ENCODE measurements at places on chromosomes 7 and 10.

DNA sequence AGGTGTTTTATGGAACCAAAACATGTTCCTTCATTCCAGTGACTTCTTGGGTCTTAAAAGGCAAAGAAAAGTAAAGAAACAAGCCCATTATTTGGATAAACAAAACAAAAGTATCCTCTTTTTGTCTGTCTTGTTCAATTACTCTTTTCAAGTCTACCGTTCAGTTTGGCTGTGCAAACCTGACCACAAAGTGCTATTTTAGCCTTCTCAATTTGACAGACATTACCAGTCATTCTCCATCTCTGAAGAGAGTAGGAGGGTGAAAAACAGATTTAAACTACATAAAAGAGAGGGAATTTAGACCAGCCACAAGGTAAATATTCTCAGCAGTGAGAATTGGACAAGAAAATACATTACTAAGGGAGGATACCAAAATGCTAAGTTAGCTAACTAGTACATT is 145.2 kb downstream of the GRM3 start:
- no peak overlapping the region for H3K27ac ChIP-seq
- H3K36me3 ChIP-seq, result no peaks in the 10 kb centered on the region

GRCh38 chr7:84985073-84985784 is 201.6 kb downstream of the SEMA3D start:
- no peak for DNase-seq
- H3K4me3 ChIP-seq, result no peak overlapping the region
- no peaks in the 10 kb centered on the region for H3K27me3 ChIP-seq
- no peak overlapping the region for H3K27ac ChIP-seq

GRCh38 chr10:70649526-70649925 is 22.8 kb upstream of the ADAMTS14 start:
- H3K4me1 ChIP-seq, result no peaks in the 10 kb centered on the region
- no peaks in the 10 kb centered on the region for H3K27me3 ChIP-seq
- no peaks in the 10 kb centered on the region for H3K36me3 ChIP-seq
- no peak overlapping the region for H3K4me3 ChIP-seq

DNA sequence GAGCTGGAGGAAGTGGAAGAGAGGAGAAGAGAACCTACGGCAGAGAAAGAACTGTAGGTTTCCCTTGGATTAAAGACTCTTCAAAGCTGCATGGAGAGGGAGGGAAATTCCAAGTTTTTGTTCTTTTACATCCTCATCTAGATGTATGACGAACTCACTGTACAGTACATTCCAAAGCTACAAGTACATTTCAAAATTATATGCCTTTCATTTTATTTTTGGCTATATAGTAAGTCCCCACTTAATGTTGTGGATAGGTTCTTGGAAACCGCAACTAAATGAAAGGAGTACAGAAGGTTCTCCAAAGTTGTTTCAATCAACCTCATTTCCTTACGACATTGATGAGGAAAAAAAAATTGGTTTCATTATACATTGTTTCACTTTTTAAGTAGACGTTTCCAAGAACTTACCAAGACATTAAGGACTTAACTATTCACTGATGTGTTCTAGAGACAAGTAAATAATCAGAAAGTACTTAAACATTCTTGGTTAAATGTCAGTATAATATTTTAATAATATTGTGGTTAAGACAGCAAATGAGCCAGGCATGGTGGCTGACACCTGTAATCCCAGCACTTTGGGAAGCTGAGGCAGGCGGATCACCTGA is 16.1 kb upstream of the JMJD1C start:
- H3K4me1 ChIP-seq, result no peaks in the 10 kb centered on the region
- no peak overlapping the region for H3K4me3 ChIP-seq
- H3K36me3 ChIP-seq, result no peaks in the 10 kb centered on the region

DNA sequence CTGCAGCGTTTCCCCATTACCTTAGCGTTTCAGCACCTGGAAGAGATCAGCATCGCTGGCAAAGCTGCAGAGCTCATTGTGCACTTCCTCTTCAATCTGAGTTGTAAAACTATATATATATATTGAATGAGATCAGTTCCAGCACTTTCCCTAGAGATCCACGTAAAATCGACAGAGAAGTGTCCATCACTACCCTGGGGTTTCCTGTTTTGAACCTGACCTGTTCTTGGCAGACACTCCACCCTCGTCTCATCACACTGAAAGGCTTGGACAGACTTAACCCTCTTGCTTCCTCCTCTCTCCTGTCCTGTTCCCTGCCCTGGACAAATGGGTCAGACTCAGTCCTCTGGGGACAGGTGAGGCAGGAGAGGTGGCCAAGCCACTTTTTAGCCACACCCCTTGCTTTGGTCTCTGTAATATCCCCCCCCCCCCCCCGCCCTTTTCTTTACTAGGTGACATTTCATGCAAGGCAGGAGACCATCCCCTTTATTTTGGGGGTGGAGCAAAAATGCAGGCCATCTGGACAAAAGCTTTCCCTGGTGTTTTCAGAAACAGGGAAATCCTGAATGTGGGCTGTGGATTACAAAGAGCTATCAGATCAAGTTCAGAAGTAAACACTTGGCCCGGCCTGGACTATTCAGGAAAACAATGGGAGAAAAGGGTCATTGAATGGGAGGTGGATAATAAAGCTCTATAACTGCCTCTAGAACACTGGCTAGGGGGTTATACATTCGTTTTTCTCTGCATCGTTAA is 83.7 kb upstream of the KDM7A start:
- no peaks in the 10 kb centered on the region for H3K27me3 ChIP-seq
- no peak overlapping the region for H3K27ac ChIP-seq
- no peaks in the 10 kb centered on the region for H3K4me1 ChIP-seq
- DNase-seq, result no peak
- no peaks in the 10 kb centered on the region for H3K36me3 ChIP-seq

- no peaks in the 10 kb centered on the region for H3K27me3 ChIP-seq
- H3K4me3 ChIP-seq, result no peak overlapping the region
- no peaks in the 10 kb centered on the region for H3K36me3 ChIP-seq
- H3K27ac ChIP-seq, result no peak overlapping the region
- H3K4me1 ChIP-seq, result no peaks in the 10 kb centered on the region
Observed at GRCh38 chr7:126557271-126557670, 695.5 kb downstream of the GRM8 start.

DNA sequence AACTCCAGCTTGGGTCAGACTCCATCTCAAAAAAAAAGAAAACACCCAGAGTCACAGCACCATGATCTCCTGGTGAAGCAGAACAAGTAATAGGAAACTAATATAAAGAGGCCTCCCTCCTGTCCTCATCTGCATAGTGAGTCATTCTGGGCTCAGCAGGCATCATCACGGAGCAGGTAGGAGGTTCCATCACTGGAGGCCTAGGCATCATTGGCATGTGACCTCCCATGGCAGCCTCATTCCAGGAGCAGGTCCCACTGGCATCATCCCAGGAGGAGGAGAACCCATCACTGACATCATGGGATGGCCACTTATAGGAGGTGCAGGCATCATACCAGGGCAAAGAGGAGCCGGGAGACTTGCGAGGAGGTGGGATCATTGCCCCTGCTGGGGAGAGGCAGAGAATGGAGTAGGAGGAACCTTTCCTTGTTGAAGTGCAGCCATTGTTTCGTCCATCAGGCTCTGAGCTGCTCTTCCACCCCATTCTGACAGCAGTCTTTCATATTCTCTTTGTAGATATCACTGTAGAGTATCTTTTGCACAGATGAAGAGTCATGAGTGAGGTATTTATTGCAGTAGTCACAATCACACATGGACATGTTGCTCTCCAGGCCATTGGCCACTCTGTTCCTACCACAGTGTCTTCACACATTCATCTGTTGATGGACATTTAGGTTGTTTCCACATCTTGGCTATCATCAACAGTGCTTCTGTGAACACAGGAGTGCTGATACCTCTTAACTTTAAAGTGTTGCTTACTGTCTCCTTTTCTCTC is 73.8 kb downstream of the OSBPL3 start:
- H3K4me3 ChIP-seq, result no peak overlapping the region
- DNase-seq, result no peak
- H3K36me3 ChIP-seq, result no peaks in the 10 kb centered on the region
- no peak overlapping the region for H3K27ac ChIP-seq
- H3K27me3 ChIP-seq, result no peaks in the 10 kb centered on the region
- H3K4me1 ChIP-seq, result no peaks in the 10 kb centered on the region

- DNase-seq, result peak; percentile 39
- H3K36me3 ChIP-seq, result no peaks in the 10 kb centered on the region
- H3K4me3 ChIP-seq, result no peak overlapping the region
Observed at GRCh38 chr7:44155191-44156185, 14.4 kb upstream of the MYL7 start.
